Left cardiac atrium (tissue), 4 donors: ENCODE measurements at places on chromosomes 6 and 20. TPM values are rescaled to one million over a fixed set of nuclear protein-coding genes. Genes with fewer than 3 reads are reported as not detected.
A peak's percentile ranks its signal among the peaks of the same experiment; 100 is the strongest.

DNA sequence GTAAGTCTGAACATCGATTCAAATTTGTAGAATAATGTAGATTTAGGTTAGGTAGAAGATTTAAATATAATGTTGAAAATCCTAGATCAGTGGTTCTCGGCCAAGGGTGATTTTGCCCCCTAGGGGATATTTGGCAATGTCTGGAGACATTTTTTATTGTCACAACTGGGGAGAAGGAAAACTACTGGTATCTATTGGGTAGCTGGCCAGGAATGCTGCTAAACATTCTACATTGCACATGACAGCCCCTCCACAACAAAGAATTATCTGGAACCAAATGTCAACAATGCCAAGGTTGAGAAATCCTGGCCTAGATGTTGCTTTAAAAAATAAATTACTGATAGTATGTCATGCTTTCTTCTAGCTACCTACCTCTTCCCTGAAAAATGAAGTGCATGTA is 76.1 kb downstream of the HIVEP2 start:
- DNase-seq = no peak

DNA sequence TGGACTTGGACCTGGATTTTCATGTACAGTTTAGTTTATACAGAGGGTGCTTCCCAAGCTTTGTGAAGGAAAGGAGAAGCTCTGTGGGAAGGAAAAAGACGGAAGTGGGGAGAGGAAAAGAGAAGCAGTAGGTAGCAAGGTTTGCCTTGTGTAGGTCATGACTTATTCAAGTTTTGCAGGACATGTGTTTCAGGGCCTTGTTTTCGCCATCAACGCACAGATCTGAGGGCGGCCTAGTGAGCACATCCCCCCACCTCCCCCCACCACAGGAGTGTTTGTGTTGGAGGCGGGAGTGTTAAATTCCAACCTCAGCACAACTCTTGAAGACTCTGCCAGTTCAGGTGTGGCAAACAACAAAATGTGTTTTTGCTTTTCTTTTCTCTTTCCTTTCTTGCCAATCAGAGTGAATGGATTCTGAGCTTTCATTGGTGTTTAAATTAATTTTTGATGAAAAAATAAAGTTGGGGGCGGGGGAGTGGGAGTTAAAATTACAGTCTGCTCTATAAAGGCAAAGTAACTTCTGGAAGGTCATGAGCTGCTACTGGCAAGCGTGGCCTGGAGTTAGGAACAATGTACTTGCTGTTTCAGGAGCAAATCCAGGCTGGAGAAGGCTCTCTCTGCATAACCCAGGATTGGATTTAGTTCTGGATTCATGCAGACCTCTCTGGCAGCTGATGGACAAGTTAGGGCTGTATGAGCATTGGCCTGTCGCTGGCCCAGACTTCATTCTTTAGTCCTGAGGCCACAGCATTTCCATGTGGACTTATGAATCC is 338.5 kb downstream of the CD83 start:
- no peak for DNase-seq

SGK2 gene
- total RNA-seq = 10.9 TPM

DNA sequence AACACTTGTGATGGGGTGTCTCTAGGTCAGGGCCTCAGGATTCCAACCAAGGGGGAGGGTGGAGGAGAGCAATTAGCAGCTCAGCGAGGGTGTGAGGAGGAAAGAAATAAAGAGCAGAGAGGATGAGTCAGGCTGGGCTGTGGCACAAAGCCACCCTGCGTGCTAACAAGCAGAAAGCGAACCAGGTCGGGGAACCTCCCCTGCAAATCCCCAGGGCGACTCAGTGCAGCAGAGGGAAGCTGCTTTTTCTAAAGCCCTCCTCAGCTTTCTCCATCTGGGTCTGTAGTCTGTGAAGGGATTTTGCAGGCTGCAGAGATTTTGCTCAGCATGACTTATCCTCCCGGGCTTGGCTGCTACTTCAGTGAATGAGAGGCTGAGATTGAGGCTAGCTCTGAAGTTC is 6.6 kb upstream of the SPO11 start:
- no peak for DNase-seq

- no peak for DNase-seq
Observed at GRCh38 chr6:17866876-17867444, 120.5 kb downstream of the KIF13A start.

DNA sequence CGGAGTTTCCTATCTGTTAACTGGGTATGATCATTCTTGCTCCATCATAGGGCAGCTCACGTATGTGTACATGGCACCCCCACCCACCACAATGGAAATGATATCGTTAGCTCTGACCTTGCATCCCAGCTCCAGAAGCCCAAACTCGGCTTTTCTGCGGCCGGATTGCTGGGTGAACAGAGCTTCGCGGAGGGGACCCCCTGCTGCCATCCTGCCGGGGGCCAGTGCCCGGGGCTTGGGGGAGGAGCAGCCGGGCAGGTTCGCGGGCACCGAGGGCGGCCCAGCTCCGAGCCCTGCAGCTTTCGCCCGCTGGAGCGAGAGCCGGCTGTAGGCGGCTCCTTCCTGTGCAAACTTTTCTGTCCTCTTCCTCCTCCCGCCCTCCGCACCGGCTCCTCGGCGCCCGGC is 24.9 kb upstream of the FUCA2 start:
- peak; percentile 53 for DNase-seq

GRCh38 chr6:41028561-41029412 is 10.2 kb downstream of the UNC5CL start:
- DNase-seq = no peak

GSTA1 gene
- total RNA-seq = not detected

DNA sequence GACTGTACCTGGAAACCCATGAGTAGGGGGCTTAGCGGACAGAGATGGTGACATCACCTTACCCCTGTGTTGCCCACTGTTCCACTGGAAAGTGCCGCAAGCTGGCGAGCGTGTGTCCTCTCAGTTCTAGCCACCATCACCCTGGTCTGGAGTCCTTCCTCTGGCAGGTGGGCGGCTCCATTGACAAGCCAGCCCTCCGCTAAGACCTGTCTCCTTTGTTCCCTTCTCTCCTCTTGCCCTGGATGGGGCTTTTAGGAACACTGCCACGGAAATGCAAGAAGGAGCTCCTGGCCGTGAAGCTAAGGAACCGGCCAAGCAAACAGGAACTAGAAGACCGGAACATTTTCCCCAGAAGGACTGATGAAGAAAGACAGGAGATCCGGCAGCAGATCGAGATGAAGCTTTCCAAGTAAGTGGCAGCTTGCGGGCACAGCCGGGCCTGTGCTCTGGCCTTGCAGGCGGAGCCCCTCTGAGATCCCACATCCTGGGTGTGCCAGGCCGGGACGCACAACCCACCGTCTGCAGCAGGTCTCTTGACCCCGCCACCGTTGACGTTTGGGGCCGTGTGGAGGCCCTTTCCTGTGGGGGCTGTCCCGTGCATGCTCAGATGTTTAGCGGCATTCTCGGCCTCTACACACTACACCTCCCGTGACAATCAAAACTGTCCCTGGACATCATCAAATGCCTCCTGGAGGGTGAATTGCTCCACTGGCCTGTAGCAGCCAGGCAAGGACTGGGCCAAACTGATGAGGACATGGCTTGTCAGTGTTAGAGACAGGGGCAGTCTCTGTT is 127.5 kb downstream of the SYCP2 start:
- no peak for DNase-seq

DNA sequence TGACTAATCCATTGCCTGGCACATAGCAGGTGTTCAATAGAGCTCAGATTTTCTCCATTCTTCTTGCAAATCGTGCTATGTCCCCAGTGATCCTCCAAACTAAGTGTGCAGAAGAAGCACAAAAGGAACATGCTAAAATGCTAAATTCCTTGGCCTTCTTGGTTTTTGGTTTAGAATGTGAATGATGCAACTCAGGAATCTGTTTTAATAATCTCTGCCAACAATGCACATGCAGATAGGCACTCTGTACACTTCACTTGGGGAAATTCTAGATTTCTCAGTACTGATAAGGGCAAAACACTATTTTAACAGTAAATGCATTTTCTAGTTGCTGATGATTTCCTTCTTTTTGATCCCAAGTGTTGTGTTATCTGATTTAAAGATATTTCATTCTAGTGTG is 35.2 kb downstream of the SLC22A1 start:
- no peak for DNase-seq

SAPCD1 gene
- 0.71 TPM for total RNA-seq

DNA sequence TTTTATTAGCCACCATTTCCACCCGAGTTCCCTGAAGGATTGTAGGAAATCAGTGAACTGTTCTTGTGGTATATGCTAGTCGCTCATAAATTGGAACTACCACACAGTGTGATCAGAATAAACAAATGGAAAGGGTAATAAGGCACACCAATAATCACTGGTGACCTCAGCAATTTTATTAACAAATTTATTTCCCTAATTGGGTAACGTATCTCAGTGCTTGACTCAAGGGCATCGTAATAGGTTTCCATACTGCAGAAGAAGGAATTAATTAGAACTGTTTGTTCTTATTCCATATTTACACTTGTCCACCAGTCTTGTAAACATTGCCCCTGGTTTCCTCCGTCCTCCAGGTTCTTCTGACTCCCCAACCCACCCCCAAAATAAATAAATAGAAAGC is 10.0 kb upstream of the UQCC2 start:
- DNase-seq = no peak

SPEF1 gene
- not detected for total RNA-seq

- DNase-seq = no peak
Observed at GRCh38 chr6:14953836-14954235, 292.0 kb upstream of the JARID2 start.

- DNase-seq = peak; percentile 56
Observed at GRCh38 chr6:36120979-36121786, 9.1 kb upstream of the MAPK13 start.

PNLDC1 gene
- not detected for total RNA-seq

DNA sequence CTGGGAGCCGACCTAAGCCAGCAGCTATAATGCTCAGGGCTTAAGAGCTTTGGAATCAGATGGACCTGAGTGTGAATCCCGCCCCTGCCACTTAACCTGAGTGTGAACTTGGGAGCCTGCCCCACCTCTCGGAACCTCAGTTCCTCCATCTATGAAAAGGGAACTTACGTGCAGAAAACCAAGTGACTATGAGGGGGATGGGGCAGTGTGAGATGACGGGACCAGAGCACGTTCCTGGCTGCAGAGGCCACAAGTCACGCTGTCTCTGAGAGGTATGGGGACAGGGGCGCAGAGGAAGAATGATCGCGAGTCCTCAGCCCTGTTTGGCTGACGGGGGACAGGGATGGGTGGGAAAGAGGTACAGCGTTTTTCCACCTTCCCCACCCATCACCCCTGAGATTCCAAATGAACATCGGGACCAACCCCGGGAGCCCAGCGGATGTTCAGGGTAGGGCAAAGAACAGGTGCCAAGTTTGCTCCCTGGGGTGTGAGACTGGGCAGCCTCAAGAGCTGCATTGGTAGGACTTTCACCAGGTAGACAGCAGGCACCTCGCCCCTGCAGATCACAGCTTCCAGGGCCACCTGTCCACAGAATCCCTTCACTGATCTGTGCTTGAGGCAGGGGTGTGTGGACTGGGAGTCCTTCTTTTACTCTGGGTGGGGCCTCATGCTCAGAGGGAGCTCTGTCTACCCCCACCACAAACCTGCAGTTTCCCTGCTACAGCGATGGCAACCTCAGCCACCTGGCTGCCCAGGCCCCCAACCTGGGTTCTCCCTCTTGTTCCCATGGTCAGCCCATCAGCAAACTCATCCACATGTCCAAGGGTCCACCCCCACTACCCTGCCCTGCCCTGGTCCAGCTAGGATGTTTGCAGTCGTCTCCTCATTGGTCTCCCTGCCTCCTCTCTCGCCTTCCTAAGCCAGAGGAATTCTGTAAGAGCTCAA is 85.8 kb downstream of the CEBPB start:
- DNase-seq = no peak

GRCh38 chr20:11130554-11131166 is 456.9 kb upstream of the JAG1 start:
- DNase-seq = no peak
